ENCODE measurements at places on chromosomes 2 and 18.

- no peak for DNase-seq
Observed at GRCh38 chr2:127233710-127234109, 13.6 kb upstream of the CYP27C1 start.

DNA sequence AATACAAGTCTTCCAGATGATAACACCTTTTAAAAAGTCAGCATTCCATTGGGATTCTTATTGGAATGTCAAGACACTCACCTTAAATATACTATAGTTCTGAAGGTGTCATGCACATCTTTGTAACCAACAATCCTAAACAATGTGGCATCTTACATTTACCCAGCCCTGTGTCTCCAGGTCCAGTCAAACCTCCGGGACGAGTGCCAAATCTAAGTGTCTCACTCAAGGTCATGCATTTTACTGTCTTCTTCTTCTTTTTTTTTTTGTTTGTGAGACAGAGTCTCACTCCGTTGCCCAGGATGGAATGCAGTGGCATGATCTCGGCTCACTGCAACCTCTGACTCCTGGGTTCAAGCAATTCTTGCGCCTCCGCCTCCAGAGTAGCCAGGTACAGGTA lies 206.9 kb upstream of the FAM98A start:
- no peak for DNase-seq

GRCh38 chr2:68214381-68214780 lies 38.0 kb downstream of the PPP3R1 start:
- DNase-seq, result no peak

DNA sequence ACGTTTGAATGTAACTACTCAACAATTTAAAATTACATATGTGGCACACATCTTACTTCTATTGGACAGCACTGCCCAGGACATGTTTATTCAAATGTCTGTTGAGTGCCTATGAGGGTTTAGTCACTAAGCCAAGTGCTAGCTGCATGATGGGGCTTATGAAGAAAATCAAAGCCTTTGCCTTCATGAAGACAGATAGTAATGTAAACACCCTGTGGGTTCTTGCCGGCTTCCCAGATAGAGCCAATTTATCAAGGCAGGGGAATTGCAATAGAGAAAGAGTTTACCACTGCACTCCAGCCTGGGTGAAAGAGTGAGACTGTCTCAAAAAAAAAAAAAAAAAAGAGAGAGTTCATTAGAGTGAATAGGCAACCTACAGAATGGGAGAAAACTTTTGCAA lies 43.7 kb upstream of the NEB start:
- DNase-seq, result no peak

GRCh38 chr2:9167718-9168657 lies 38.6 kb upstream of the ASAP2 start:
- DNase-seq, result no peak

Measured in GM12891 (cell line).